Mucosa of descending colon (tissue), 3 donors: ENCODE measurements at places on chromosomes 11 and 22.
A peak's percentile ranks its signal among the peaks of the same experiment; 100 is the strongest.

GRCh38 chr11:19332476-19332875 lies 91.7 kb upstream of the E2F8 start:
- no peak for DNase-seq

GRCh38 chr11:60482361-60482760 lies 10.2 kb upstream of the MS4A12 start:
- no peak for DNase-seq

GRCh38 chr22:25747245-25747944 lies 5.4 kb downstream of the MYO18B start:
- peak; percentile 70 for DNase-seq

- DNase-seq: no peak
These were observed 30.6 kb downstream of the KIRREL3 start for GRCh38 chr11:126969865-126970479.

- DNase-seq: no peak
These were observed 6.0 kb upstream of the PNPLA5 start for GRCh38 chr22:43897751-43898261.

- no peak for DNase-seq
These were observed 441.4 kb downstream of the BUD13 start for GRCh38 chr11:116331381-116331780.

DNA sequence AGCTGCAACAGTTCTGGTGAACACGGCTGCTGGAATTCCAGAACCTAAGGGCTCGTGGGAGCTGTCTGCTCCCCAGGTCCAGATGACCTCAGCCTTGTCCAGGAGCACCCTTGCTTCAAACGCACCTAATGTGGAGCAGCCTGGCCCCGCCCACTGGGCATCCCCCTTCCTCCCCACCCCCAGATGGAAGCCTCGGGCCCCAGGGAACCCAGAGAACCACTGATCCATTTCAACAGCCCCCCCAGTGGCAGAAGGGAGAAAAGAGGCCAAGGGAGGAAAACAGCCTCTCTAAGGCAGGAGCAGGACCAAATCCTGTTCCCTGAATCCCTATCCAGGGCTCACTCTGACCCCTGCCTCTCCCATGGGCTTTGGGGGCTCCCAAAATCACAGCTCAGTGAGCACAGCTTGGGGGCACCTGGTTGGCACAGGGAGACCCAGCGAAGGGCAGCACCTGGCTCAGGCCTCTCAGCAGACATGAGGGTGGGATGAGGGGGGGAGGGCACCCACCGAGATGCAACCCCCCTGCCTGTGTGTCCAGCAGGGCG lies 1.2 kb downstream of the CYTH4 start:
- DNase-seq: peak; percentile 44

DNA sequence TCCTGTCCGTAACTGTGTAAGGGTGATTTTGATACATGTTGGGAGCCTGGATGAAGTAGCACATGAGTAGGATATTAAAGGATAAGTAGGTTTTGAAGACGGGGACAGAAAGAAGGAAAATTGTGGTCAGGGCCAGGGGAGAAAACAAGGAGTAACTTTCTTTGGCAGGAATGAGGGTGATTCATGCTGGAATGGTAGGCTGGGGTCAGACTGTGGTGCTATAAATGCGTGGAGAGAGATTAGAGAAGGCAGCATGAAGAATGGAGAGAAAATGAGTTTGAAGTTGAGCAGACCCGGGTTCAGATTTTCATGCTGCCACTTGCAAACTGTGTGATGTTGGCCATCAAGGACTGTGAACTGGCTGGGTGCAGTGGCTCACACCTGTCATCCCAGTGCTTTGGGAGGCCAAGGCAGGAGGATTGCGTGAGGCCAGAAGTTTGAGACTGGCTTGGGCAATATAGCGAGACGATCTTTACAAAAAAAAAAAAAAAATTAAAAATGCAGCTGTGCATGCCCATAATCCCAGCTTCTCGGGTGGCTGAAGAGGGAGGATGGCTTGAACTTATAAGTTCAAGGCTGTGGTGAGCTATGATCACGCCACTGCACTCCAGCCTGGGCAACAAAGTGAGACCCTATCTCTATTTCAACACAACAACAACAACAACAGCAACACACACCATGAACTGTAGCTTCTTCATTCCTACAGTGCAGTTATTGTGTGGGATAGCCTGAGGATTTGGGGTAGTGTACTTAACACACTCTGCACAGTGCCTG lies 22.3 kb downstream of the ZBTB16 start:
- no peak for DNase-seq

- no peak for DNase-seq
These were observed 17.2 kb downstream of the KIAA1671 start for GRCh38 chr22:24969560-24970301.

GRCh38 chr22:43887391-43887790 lies 4.4 kb downstream of the PNPLA5 start:
- DNase-seq: no peak

DNA sequence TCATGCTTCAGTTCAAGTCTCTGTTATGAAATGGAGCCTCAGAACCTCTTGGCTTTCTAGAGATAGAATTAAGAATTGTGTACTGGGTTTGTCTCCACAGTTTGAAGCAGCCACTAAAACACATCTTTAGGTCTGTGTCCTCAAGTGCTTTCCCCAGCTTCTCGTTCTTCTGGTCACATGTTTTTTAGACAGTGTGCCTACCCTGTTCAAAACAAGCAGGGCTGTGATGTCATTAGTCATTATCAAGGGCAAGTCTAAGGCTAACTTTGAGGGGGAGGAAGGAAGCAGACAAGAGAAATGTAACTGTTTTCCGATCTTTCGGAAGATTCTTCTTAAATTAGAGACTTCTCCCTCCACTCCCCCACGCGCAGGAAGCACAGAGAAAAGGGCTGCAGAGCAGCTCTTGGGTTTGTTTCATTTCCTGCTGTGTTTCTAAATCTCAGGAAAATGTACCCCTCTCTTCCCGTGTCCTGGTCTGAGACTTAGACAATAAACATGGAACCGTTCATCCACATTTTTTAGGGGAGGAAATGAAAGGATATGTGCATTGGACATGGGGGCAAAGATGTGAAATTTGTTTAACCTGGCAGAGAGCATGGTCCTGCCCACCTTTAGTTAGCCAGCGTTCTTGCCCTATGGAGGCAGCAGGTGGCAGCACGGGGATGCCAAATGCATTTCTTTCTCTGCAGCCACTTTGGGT lies 3.1 kb downstream of the AKIP1 start:
- DNase-seq: no peak

- DNase-seq: no peak
These were observed 23.1 kb upstream of the LDHA start for GRCh38 chr11:18371279-18371678.

DNA sequence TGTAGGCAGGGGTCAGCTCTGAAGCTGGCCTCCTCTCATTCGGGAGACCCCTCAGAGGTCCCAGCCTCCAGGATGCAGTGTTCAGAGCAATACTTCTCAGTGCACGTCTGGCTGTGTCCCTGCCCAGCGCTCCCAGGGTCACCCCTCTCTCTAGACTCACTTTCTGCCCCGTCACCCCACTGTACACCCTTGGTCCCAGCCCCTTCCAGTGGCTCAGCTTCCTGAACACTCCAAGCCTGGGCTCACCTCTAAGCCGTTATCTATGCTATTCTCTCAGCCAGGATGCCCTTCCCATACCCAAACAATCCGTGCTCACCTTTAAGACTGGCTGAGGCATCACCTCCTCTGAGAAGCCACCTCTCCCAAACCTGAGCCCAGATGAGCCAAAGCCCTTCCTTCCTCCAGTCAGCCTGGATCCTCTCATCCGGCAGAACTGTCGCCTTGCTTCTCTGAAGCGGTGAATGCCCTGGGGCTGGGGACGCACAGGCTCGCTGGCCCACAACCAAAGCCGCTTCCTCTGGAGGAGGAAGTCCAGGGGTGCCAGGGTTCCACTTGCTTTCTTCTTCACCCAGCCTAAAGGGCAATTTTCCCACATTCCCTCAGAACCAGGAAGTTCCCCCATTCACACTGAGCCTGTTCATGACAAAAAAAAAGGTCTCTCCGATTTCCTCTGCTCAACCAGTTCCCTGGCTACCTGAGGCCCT lies 13.7 kb upstream of the CDKN1C start:
- no peak for DNase-seq

- no peak for DNase-seq
These were observed 68.1 kb downstream of the PDE2A start for GRCh38 chr11:72605973-72606747.

- DNase-seq: no peak
These were observed 465.5 kb downstream of the INSC start for GRCh38 chr11:15580056-15580774.

DNA sequence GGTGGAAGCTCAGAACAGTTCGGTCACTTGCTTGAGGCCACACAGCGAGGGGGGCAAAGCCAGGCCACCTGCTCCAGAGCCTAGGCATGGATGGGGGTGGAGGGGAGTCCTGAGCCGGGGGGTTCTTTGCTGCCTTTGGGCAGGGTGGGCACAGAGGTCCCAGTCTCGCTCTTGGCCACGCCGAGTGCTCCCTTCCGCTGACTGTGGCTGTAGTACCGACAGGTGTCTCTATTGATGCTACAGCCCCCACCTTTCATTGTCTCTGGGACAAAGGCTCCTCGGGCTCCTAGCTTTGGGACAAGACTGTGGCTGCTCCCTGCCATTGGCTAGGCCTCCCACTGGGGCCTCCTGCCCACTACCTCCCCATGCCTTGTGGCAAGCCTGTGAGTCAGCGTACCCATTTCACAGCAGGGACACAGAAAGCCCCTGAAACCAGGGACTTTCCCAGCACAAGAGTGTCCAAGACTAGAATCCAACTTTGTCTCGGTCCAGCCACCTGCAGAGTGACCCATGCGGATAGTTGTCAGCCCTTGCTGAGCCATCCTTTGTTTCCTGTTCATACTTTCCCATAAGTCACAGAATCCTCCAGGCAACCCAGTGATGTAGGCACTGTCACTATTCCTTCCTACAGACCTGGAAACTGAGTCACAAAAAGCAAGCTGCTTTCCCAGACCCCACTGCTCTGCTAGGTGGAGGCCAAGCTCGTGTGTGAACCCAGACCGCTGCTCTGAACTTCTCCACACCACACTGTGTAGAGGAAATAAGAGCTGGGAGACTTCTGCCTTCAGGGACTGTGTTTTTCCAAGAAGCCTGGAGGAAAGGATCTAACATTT lies 17.2 kb downstream of the MYEOV start:
- no peak for DNase-seq

DNA sequence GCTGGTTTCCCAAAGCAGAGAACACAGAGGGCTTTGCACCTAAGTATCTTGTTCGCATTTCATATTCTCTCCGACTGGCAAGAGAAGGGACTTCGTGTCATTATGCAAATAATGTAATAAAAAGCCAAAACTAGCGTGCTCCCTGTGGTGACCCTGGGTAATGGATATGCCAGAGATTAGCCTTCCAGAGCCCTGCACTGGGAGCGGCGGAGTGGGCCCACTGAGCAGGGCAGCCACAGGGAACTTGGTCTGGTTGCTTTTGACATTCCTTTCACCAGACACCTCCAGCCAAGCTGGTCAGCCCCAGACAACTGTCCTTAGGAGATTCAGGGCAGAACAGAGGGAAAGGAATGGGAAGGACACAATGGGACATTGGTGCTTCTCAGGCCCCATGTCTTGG lies 56.1 kb downstream of the FLI1 start:
- DNase-seq: no peak

- no peak for DNase-seq
These were observed 4.6 kb upstream of the H19 start for GRCh38 chr11:2002042-2002776.

DNA sequence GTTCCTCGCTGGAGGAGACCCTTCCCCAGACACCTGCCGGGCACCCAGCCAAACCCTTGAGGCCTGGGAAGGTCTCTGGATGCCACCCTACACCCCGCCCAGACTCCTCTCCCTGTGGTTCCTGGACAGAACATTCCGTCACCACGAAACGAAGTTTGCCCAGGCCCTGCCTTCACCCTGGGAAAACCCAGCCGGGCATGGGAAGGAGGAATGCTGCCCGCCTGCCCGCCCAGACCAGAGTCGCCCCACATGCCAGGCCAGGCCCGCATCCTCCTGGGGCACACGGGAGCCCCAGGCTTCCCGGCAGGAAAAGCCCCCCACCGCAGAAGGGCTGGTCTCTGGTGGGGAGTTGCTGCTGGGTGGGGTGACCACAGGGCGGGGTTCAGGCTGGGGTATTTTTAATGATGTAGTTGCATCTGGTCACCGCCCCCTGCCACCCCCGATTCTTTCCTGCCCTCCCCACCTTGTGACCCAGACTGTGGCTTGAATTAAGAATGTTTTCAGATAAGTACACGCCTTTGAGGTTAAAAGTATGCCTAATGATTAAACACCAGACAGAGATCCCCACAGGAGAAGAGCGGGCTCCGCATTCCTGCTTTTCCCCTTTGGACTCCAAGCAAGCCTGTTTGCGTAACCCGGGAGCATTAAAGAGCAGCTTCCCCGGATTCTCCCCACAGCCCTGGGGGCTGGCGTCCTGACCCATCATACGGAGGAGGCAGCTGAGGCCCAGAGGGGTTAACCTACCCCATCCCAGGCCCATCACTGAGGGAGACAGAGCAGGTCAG lies 44.6 kb upstream of the PPARA start:
- DNase-seq: peak; percentile 66
